NCI-H460 (cell line): ENCODE measurements at places on chromosomes 7 and 10.

GRCh38 chr7:127123220-127123619 is 129.5 kb downstream of the GRM8 start:
- no peak for DNase-seq

GRCh38 chr10:86798025-86798424 is 41.6 kb downstream of the BMPR1A start:
- DNase-seq, result no peak

DNA sequence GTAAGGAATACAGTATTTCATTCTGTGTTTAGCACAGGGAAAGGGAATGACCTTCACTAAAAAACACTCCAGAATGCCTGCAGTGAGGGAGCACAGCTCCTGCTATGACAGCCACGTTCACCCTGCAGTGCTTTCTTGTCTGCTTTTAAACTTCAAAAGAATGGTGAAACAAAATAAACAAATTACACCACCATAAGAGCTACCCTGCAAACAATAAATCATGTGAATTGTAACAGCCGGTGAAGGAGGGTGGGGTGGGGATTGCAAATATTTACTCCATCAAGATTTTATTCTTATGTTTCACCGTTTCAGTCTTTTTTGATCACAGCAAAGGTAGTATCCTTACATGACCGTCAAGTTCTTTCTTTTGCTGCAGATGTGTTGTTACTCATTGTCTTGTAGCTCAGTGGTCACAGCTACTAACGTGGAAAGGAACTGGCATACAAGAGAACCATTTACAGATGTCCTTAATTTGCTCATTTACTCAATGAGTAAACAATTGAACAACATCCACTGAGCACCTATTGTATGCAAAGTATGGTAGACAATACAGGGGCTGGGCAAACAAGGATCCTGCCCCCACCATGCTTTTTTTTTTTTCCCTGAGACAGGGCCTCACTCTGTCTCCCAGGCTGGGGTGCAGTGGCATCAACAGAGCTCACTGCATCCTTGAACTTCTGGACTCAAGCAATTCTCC is 4.1 kb upstream of the CHN2 start:
- no peak for DNase-seq

GRCh38 chr10:103653581-103654037 is 160.1 kb downstream of the NEURL1 start:
- no peak for DNase-seq

DNA sequence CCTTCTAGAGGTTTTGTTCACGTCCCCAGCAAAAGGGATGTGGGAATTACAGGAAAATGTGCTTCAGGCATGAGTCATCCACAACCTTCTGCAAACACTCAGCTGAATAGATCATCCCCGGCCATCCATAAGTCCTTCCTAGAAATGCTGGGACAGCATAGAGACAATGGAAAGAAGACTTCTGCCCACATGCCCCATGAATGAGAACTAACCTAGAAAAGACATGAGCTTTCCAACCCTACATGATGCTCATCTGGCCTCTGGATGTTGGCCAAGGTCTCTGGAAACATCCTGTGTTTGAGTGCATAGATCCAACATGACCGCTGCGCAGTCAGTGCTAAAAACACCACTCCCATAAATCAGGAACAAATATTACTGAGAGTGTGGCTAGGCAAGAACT is 277.5 kb downstream of the PLXNA4 start:
- DNase-seq, result no peak

- no peak for DNase-seq
Measured at GRCh38 chr10:33412653-33413361, 78.3 kb upstream of the NRP1 start.

- DNase-seq, result no peak
Measured at GRCh38 chr7:139394540-139394939, 34.8 kb downstream of the LUC7L2 start.
